ENCODE measurements at places on chromosomes 5 and 9. TPM values are rescaled to one million over a fixed set of nuclear protein-coding genes. Genes with fewer than 3 reads are reported as not detected.

The OTULINL gene
- 0.26 TPM for total RNA-seq

DNA sequence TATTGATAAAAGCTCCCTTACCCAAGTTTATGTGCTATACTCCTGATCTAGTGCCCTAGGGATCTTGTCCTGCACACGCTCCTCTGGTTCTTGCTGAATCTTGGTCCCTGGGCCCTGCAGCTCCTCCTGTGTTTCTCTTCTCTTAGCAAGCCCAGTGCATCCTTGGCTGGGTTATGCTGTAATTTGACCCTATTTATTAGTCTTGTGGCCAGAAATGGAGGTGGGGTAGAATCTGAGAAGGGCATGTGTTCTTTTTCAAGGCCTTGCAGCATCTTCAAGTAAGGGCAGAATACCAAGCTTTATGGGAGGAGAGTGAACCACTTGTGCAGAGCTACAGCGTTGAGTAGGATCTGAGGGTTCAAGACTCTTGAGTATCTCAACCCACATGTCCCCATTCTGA lies 366.8 kb downstream of the FAM170A start:
- no peak for DNase-seq

- no peak for DNase-seq
Observed at GRCh38 chr5:35342664-35343063, 112.4 kb upstream of the PRLR start.

- DNase-seq, result no peak
Observed at GRCh38 chr5:59598547-59598874, 295.0 kb downstream of the PDE4D start.

DNA sequence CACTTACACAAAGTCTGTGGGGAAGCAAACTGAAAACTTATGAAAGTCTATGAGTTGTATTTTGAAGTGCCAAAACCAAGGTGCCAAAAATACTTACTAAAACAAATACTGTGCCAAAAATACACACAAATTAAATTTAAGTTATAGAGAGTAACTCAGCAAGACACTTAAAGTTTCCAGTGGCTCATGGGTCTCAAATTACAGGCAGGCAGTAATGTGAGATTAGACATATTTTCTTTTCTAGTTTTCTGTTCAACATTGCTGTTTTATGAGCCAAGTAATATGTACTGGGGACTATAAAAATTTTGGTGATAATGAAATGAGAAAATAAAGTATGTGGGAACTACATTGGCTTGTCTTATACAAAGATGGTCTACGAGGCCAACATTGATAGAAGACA lies 172.2 kb upstream of the SNX2 start:
- DNase-seq, result no peak
